ENCODE measurements at places on chromosomes 2 and 18.

DNA sequence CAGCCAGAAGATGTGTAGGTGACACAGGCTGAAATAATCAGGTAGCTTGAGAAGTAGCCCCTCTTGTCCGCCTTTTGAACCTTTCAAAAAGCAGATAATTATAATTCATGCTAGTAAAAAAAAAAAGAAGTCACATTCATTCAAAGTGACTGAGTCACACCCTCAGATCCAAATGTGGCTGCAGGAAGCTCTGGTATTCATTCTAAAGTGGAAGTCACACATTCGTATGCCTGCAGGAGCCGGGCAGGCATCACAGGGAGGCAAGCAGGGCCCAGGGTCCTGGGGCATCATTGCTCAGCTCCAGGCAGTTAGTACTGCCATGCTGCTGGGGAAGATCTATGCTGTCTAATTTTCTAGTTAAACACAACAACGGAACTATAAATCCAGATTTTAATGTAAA, 21.7 kb upstream of the RAB11FIP5 start:
- no peak for DNase-seq

GRCh38 chr2:104040771-104041170, 813.1 kb upstream of the POU3F3 start:
- DNase-seq, result no peak

DNA sequence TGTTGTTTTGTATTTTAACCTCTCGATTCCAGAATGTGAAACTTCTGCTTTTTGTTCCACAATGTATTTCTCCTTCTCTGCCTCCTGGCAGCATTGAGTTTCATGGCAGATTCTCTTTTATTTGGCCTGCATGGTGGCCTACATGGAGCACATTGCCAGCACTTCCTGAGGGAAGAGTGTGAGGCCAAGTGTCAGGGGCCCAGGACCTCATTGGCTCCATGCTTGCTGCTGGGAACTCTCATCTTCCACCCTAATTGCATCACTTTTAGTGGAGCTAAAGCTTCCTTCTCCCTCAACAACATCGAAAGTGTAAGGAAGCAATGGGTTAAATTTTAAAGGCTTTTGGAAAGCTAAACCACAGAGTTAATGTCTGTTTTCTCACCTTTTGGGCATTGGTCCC, 9.5 kb downstream of the TRIB2 start:
- DNase-seq, result no peak

- DNase-seq, result no peak
Observed at GRCh38 chr2:174614261-174614660, 16.7 kb upstream of the WIPF1 start.

DNA sequence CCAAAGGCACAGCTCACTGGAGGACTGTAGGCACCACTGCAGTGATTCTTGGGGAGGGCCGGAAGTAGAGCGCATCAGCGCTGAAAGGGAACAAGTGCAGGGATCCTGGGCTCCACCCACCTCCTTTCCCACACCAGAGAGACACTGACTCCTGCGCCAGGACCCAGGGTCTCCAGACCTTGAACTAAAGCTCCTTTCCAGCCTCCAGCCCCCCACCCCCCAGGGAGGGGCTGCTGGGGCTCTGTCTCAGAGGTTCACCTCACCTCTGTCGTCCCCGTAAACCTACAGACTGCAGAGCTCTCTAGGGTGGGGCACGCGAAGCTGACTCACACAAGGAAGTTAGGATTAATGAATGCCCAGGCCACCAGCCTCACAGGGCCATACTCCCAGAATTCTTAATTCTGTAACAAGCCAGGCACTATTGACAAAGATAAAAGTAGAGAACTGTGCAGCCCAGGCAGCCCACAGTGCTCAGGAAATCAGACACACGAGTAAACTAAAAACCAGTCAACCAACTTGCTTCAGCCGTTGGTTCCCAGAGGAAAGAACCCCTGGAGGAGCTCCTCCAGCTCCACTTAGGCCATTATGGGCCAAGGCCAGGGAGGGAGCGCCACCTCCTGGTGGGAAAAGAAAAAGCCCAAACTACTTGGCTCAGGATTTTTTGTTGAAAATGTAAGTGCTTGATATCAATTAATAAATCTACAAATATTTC, 45.1 kb upstream of the ACAA2 start:
- DNase-seq, result peak; percentile 0

DNA sequence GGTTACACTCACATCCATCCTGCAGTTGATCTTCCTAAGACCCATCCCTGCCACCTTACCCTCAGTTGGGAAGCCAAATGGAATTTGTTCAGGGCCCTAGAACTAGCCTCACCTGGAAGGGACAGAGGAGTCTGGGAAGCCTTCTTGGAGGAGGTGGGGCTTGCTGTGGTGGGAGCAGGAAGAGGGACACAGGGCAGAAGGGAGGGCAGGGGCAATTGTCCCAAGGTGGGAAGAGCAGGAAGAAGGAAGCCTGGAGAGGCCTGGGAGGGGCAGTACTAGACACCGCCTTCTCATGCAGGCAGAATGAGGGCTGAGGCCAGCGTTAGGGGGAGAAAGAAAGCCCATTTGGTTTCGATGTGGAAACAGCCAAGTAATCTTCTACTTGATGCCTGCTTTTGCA, 34.1 kb upstream of the ASPRV1 start:
- DNase-seq, result no peak

DNA sequence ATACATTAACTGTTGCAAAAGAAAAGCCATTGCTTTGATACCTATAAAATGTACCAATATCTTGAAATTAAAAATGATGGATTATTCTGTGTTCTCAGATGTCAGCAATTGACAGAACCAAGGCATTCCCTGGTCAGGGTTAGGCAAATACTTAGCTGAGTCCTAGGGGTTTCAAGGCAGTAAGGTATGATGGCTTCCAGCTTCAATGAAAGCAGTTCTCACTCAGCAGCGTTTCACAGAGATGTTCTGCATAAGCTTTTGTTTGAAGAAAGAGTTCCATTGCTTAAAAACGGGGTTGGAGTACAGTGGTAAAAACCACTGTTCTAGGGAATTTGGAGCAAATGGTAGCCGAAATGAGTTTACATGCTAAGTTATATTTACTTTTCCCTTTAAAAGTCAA, 17.0 kb upstream of the KANSL1L start:
- no peak for DNase-seq

GRCh38 chr2:26284132-26284531, 39.4 kb downstream of the HADHB start:
- DNase-seq, result no peak
